Right lobe of liver (tissue), 6 donors: ENCODE measurements at places on chromosomes 7 and 10. TPM values are rescaled to one million over a fixed set of nuclear protein-coding genes. Genes with fewer than 3 reads are reported as not detected.

The GPR146 gene
- total RNA-seq: 19.2 TPM

The ADRA2A gene
- 0.65 TPM for total RNA-seq

The CRYGN gene
- total RNA-seq: not detected

The SFTPA1 gene
- not detected for total RNA-seq

The PTPRZ1 gene
- not detected for total RNA-seq

The OR2A5 gene
- not detected for total RNA-seq

- no peak for DNase-seq
Observed at GRCh38 chr7:73448609-73449008, 15.0 kb downstream of the FZD9 start.

DNA sequence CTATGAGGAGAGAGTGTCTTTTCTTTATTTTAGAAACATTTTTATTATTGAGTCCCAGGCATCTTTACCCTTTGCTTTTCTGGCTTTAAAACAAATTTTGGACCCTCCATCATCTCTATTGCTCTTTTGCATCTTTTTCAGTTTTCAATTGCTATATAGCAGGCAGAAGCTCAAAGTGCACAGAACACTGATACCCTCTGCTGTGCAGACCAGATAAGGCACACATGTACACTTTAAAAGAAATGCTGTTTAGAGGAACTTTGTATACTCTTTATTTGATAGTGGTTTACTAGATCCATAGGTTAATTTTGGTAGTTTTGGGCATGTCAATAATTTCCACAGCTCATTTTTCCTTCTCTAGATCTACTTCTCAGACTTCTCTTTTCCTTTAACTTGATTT, 324.2 kb downstream of the SH2D4B start:
- DNase-seq: no peak

DNA sequence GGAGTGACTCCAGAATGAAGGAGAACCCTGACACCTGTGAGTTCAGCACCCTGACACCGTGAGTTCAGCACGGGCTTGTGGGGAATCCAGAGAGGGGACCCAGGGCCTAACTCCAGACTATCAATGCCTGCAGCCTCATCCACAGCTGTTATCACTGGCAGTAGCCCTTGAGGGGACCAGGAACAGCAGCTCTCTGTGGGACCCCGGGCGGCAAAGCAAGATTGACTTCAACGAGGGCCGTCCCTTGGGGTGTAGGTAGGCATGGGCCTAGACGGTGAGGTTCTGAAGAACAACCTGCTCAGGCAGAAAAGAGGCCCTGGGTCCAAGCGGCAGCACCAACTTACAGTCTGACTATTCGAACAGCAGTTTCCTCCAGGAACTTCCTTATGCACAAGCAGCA, 8.9 kb downstream of the GRID1 start:
- DNase-seq: no peak

GRCh38 chr10:74983383-74983782, 128.1 kb upstream of the SAMD8 start:
- DNase-seq: no peak

DNA sequence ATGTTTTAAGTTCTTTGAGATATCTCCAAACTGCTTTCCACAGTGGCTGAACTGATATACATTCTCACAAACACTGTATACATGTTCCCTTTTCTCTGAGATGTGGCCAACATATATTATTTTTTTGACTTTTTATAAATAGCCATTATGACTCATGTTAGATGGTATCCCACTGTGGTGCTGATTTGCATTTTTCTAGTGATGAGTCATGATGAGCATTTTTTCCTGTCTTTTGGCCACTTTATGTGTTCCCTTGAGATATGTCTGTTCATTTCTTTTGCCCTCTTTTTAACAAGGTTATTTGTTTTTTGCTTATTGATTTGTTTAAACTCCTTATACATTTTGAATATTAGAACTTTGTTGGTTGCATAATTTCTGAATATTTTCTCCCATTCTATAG, 1055.1 kb downstream of the NXPH1 start:
- DNase-seq: no peak

GRCh38 chr10:8051109-8051821, 3.2 kb upstream of the GATA3 start:
- no peak for DNase-seq

- no peak for DNase-seq
Observed at GRCh38 chr10:120813085-120813484, 38.1 kb upstream of the WDR11 start.

- DNase-seq: no peak
Observed at GRCh38 chr10:119197921-119198320, 9.4 kb upstream of the GRK5 start.

DNA sequence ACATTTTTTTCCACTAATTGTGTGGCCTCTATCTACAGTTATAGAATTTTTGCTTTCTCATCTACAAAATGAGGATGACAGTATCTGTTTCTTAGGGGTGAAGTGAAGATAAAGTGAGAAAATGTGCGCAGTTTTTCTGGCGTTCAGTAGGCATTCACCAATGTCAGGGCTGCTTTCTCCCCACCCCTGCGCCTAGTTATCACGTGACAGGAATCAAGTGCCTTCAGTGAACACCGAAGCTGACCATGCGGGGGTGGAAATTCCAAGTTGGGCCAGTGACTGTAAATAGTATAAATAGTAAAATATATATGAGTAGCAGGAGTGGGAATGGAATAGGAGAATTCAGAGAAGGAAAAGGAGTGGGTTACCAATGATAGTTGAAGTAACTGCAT, 77.4 kb downstream of the TAF3 start:
- DNase-seq: no peak

DNA sequence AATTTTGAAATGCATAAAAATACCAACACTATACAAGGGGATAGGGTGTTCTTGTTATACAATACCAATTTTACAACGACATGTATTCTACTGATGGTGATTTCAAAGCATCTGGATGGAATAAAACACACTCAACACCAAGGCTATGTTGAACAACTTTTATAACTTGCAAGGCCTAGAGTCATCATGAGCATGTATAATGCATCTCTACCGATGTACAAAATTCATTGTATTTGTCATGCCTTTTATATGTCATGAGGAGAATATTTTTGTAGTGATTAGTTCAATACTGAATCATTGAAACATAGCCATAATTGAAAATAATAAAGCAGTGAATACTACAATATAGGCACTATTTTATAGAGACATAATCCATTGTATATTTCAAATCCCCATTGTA, 160.2 kb downstream of the ETV1 start:
- DNase-seq: no peak

DNA sequence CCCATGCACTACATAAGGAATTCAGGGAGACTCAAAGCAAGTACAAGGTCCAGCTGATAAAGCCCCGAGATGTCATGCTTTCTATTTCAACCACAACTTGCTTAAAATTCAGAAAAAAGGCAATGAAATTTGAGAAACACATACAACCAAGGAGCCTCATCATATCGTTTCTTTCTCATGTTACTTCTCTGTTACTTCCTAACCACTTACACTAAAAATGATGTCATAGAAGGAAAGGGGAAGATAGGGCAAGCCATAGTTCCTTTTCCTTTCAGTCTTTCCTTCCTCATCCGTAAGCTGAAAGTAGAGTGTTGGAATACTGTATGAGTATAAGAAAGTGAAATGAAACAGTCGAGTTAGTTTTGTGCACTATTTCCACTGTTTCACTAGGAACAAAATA, 27.9 kb upstream of the CDK14 start:
- no peak for DNase-seq

GRCh38 chr10:74988832-74989561, 122.5 kb upstream of the SAMD8 start:
- DNase-seq: no peak

GRCh38 chr7:15341817-15342216, 220.0 kb downstream of the AGMO start:
- no peak for DNase-seq

GRCh38 chr10:70651661-70652060, 20.6 kb upstream of the ADAMTS14 start:
- DNase-seq: peak; percentile 2

- peak; percentile 53 for DNase-seq
Observed at GRCh38 chr7:821688-822087, 10.6 kb upstream of the SUN1 start.

DNA sequence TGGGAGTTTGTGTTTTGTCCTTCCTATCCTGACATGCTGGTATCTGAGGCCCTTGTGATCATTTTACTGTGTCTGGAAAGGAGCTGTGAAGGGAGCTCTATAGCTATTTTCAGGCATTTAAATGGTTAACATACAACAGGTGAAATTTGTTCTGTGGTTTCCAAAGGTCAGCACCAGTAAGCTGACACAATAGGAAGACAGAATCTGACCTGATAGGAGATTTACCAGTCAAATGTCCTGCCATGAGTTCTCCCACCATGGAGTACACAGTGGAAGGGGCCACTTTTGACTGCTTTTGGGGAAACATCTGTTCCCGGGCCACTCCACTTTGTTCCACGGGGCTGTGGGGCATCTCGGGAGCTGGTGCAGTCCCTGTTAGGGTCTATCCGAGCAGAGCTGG, 17.6 kb downstream of the FKBP6 start:
- no peak for DNase-seq

DNA sequence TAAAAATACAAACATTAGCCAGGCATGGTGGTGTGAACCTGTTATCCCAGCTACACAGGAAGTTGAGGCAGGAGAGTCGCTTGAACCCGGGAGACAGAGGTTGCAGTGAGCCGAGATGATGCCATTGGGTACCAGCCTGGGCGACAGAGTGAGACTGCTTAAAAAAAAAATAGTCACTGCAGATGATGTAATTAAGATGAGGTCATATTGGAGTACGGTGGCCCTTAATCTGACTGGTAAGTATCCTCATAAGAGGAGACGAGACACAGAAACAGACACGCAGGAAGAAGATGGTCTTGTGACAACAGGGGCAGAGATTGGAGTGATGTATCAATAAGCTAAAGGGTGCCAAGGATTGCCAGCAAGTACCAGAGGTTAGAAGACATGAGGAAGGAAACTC, 156.0 kb downstream of the FAM107B start:
- no peak for DNase-seq

- DNase-seq: peak; percentile 72
Observed at GRCh38 chr10:27319752-27320431, 79.3 kb upstream of the ACBD5 start.

DNA sequence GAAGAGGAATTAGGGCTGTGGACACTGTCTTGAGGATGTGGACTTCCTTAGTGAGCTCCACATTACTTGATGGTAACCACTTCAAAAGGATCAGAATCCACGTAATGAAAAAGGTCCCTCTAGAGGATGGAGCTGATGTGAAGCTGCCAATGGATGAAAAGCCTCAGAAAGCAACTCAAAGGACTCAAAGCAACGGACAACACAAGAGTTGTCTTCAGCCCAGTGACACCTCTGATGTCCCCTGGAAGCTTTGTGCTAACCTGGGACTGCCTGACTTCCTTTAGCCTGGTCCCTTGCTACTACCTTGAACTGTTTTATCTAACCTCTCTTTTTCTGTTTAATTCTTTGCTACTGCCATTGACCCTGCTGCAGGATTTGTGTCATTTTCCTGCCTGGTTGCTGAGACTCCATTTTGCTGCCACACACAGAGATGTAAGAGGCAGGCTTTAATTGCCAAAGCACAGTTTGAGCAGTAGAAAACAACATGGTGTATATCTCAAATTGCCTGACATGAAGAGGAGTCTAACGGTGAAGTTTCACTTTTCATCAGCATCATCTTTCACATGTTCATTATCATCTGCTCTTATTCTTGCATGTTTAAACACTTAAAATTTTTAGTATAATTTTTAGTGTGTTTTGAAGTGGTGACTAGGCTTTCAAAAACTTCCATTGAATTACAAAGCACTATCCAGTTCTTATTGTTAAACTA, 11.1 kb upstream of the SGCE start:
- DNase-seq: no peak

GRCh38 chr7:69800495-69800894, 202.2 kb downstream of the AUTS2 start:
- DNase-seq: no peak

DNA sequence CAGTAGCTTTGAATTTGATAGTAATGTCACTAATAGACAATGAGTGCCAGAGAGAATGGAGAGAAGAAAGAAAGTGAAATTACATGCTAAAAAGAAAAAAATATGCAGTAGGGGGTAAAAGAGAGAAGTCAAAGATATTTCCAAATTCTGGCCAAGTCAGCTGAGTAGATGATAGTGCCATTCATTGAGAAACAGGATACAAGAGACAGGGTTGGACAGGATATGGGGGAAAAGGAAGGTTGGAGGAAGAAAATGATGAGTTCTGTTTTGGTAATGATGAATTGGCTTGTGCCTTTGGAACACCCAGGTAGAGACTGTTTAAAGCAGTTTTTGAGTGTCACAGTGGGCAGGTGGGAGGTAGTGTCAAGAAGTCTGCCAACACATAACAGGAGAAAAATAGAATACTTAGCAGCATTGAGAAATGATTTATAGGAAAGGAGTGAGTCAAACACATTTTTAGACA, 78.3 kb downstream of the LRRC17 start:
- DNase-seq: no peak

DNA sequence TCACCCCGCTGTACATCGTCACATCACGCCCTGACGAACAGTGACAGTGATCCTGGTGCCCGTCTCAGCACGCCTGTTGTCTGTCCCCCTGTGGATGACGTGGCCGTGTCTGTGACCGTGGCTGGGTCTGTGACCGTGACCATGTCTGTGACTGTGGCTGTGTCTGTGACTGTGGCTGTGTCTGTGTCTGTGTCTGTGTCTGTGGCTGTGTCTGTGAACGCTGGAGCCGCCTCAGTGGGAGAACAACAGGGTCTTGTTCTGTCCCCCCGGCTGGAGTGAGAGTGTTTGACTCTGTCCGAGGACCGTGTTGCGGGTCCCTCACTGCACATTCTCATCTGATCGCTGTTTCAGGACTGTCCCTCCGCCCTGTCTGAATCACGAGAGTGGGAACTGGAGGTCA, 202.2 kb downstream of the TCERG1L start:
- no peak for DNase-seq

GRCh38 chr10:51878695-51879094, 179.3 kb upstream of the CSTF2T start:
- no peak for DNase-seq

DNA sequence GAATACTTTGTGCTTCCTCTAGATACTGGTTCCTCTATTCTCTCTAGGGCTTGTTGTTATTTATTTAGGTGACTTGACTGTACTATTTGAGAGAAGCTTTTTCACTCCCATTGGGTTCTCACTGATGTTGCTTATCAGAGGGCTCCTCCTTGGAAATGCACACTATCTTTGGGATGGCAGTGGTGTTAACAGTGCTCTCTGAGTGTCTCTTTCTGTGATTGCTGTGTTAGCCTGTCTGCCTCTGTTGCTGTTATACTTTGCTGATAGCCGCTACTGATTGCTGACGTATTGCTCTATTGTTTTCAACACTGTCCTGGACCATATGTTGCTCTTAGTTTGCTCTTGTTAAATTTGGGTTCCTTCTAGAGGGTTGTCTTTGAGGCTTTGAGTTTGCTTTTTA, 34.7 kb downstream of the ZNF33A start:
- no peak for DNase-seq
